ENCODE measurements at places on chromosomes 6 and 20.

GRCh38 chr6:78251931-78252330 lies 599.1 kb downstream of the MEI4 start:
- DNase-seq: no peak

DNA sequence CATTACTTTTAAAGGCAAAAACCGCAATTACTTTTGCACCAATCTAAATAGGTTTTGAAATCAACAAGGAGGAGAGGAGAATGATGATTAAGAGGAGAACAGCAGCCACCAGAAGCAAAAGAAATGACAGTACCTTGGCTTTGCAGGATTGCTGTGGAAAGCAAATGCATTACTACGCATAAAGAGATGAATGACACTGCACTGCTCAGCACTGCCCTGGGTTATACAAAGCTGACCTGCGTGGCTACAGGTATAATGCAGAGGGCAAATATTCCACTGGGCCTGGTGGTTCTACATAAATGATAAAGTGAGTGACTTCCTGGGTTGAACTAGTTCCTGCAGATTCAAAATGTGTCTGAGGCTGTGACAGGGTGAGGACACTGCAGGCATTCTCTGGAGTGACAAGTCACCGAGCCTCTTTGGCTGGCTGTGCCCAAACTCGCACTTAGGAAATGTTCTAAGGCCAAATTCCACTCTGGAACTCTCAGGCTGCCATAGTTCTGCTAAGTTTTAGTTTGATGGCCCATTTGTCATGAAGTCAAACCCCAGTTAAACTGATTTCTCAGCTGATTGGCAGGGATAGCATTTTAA lies 78.6 kb downstream of the INSM1 start:
- DNase-seq: no peak

DNA sequence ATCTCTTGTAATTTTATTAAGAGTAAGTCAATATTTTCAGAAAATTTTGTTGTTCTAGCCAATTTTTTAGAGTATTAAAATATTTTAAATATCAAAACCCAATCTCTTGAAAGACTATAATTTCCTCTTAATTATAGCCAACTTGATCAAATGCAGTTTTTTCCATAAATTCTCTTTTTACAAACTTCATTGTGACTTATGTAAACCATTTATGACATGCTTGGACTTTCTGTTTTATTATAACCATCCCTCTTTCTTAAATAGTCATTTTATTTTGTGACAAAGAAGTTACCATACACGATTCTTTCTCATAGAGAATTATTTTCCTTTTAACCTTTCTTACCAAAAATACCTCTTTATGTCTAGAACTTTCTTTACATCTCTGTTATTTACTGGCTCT lies 1075.5 kb downstream of the KHDRBS2 start:
- DNase-seq: no peak

DNA sequence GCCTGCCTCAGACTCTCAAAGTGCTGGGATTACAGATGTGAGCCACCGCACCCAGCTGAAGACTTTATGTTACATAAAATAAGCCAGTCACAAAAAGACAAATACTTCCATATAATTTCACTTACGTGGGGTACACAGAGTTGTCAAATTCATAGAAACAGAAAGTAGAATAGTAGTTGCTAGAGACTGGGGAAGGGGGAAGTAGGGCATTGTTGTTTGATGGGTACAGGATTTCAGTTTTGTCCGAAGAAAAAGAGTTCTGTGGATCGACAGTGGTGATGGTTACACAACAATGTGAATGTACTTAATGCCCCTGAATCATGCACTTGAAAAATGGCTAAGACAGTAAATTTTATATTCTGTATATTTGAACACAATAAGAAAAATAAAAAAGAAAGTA lies 41.6 kb upstream of the ANKEF1 start:
- no peak for DNase-seq

GRCh38 chr6:27667657-27668441 lies 194.9 kb upstream of the ZNF184 start:
- no peak for DNase-seq

GRCh38 chr6:12963567-12963966 lies 247.0 kb downstream of the PHACTR1 start:
- no peak for DNase-seq

- no peak for DNase-seq
Observed at GRCh38 chr20:43921227-43921780, 6.7 kb downstream of the TOX2 start.

GRCh38 chr20:52747845-52748284 lies 224.3 kb upstream of the TSHZ2 start:
- DNase-seq: no peak

DNA sequence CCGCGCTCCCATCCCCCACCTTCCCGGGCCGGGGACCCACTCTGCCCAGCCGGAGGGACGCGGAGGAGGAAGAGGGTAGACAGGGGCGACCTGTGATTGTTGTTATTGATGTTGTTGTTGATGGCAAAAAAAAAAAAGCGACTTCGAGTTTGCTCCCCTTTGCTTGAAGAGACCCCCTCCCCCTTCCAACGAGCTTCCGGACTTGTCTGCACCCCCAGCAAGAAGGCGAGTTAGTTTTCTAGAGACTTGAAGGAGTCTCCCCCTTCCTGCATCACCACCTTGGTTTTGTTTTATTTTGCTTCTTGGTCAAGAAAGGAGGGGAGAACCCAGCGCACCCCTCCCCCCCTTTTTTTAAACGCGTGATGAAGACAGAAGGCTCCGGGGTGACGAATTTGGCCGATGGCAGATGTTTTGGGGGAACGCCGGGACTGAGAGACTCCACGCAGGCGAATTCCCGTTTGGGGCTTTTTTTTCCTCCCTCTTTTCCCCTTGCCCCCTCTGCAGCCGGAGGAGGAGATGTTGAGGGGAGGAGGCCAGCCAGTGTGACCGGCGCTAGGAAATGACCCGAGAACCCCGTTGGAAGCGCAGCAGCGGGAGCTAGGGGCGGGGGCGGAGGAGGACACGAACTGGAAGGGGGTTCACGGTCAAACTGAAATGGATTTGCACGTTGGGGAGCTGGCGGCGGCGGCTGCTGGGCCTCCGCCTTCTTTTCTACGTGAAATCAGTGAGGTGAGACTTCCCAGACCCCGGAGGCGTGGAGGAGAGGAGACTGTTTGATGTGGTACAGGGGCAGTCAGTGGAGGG lies 2.8 kb downstream of the SOX4 start:
- DNase-seq: no peak

DNA sequence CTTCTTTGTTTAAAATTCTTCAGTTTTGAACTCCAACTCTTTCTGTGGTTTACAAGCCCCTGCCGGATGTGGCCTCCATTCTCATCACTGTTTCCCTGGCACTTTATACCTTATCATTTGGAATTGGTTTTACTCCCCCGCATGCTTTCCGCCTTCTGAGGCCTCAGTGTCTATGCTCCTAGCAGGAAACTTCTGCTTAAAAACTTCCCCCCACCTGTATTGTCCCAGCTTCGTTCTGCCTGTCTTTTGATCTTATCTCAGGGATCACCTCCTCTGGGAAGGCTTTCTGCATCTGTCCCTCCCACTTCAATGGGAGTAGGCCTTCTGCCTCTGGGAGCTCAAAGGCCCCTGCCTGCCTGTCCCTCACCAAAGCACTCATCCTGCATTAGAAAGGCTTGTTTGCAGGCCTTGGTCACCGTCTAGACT lies 3.4 kb upstream of the ANGPT4 start:
- DNase-seq: no peak

DNA sequence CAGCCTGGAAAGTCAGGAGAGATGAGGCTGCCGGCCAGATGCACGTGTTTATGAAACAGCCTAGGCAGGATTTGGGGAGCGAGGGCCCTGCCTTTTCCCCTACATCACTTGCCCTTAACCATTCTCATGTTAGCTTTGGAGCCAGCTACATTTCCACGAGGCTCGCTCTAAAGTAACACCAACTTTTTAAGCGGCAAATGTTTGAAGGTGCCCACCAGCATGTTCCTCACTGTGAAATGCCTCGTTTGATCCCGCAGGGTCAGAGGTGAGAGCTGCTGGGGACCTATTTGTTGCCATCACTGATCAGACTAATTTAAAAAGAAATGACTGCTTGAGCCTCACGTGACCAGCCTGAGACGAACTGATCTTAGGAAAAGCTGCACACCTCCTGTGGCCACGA lies 51.6 kb upstream of the DACT2 start:
- no peak for DNase-seq

DNA sequence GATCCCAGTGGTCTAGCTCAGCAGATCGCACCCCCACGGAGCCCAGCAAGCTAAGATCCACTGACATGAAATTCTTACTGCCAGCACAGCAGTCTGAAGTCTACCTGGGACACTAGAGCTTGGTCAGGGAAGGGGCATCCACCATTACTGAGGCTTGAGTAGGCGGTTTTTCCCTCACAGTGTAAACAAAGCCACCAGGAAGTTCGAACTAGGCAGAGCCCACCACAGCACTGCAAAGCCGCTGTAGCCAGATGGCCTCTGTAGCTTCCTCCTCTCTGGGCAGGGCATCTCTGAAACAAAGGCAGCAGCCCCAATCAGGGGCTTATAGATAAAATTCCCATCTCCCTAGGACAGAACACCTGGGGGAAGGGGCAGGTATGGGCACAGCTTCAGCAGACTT lies 18.8 kb downstream of the FRK start:
- DNase-seq: no peak

DNA sequence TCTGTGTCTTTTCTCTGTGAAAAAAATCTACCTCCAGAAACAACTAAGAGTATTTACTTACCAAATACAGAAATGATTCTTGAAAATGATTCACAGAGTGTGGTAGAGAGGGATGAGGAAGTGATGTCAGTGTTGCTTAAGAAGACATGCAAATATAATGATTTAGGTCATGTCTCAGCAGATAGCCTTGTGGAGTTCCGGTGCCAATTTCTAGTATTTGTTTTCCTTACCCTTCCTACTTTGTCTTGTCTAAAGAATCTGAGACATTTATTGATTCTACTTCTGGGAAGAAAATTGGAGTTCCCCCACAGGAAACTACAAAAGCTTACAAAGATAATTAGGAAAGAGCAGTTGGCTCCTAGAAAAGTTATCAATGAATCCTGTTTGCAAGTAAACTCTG lies 68.8 kb downstream of the GJA1 start:
- no peak for DNase-seq

GRCh38 chr6:88519301-88520016 lies 353.3 kb upstream of the CNR1 start:
- no peak for DNase-seq

GRCh38 chr6:156256161-156256560 lies 521.0 kb upstream of the ARID1B start:
- no peak for DNase-seq

DNA sequence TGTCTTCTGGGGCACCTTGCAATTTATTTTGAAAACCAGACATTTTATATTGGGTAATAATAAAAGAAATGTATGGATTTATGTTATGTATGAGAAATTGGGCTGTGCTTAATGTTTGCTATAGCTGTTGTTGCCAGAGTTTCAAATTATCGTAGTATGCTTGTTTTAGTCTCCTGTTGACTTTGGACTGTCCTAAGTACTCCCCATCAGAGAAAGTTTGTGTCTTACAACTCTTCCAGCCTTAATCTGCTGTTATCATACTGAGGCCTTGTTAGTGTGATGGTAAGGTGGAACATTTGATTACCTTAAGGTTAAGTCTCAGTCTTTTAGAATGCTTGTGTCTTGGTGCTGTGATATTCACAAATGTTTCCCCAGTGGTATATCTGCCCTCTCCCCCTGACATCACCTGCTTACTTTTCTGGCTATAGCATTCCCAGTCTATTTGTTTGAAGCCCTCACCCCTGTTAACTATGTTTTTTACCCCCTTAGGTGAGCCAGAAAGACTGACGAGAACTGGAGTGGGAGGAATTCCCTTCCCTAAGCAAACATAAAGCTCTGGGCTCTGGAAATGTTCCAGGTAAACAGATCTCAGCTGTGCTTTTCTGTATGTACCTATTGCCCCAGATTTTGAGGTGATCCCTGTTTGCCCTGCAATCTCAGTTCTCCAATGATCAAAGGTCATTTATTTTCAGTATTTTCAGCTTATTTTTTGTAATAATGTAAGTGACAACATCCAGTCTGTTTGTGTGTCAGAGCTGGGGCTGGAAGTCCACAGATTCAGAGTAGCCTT lies 581.1 kb upstream of the CITED2 start:
- no peak for DNase-seq

GRCh38 chr6:161351858-161352257 lies 78.0 kb upstream of the AGPAT4 start:
- DNase-seq: no peak

DNA sequence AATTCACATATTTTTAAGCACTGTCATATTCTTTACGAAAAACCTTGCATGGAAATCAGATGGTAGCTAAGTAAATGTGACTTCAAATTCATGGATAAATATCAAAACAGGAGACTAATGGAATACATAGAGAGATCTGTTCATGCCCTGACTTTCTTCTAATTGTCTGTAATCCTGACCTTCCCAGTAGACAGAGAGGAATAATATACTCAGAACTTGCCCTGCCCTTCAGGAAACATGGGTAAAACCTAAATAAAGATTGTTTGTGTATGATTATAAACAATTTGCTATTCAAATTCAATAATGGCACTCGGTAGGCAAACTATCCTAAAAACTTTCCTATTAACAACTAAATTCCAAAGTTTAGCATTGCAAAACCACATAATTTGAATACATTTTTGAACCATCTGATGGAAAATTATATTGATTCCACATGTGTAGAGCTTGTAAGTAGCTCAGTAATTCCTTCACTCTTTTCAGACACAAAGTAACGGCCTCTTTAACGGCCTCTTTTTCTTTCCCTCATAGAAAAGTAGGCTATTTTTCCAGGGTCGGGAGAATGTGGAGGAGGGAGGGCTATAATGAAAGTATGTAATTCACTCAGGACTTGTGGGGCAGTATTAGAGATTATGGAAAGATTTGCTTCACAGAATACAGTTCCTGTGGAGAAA lies 227.6 kb downstream of the ALDH8A1 start:
- no peak for DNase-seq

DNA sequence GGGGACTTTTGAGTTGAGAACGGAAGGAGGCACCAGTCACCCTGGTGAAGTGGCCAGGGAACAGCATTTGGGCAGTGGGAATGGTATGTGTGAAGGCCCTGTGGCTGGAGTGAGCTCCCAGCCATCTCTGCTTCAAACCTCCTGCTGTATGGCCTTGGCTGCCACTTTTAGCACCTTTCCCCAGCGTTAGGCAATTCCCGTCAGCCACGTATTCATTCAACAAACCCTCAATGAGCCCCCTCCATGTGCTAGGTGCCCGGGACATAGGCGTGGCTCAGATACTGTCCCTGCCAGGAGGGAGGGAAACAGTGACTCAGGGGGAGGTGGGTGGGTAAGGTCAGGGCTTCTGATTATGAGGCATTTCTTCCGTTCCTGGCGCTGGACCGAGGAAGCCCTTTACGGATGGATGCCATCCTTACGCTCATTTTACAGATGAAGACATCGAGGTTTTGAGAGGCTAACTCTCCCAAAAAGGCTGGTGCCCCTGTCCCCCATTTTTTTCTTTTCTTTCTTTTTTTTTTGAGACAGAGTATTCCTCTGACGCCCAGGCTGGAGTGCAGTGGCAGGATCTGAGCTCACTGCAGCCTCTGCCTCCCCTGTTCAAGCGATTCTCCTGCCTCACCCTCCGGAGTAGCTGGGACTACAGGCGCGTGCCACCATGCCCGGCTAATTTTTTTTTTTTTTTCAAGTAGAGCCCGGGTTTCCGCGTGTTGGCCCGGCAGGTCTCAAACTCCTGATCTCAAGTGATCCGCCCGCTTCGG lies 37.5 kb downstream of the SRC start:
- no peak for DNase-seq

- no peak for DNase-seq
Observed at GRCh38 chr6:161536224-161536630, 262.4 kb upstream of the AGPAT4 start.

Measured in stimulated activated CD8-positive, alpha-beta memory T cell treated with anti-CD3 and anti-CD28 coated beads, Interleukin-15, amount 100 ng/mL, for 1 hour (primary cell).